Naive thymus-derived CD4-positive, alpha-beta T cell (primary cell): ENCODE measurements at places on chromosomes 5 and 9. TPM values are rescaled to one million over a fixed set of nuclear protein-coding genes. Genes with fewer than 3 reads are reported as not detected.

DNA sequence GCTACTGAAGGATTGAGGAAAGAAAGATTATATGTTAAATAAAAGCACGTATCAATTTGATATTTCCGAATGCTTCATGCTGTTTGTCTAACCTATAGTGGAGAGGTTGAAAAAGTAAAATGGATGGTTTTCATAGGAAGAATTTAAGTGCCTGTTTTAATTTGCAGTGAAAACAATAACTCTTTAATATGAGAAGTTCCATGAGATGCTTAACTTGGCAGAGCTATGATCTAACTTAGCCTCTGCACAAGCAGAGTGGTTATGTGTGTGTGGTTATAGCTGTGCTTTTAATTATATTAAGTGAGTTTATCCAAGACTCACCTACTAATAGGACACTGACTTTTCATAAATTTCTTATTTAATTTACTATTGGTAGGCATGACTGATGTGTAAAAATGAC lies 57.4 kb downstream of the AOPEP start:
- no peaks in the 10 kb centered on the region for H3K36me3 ChIP-seq
- H3K4me3 ChIP-seq: no peak overlapping the region
- no peak for DNase-seq
- H3K4me1 ChIP-seq: no peaks in the 10 kb centered on the region
- H3K27me3 ChIP-seq: no peaks in the 10 kb centered on the region
- H3K27ac ChIP-seq: no peak overlapping the region

DNA sequence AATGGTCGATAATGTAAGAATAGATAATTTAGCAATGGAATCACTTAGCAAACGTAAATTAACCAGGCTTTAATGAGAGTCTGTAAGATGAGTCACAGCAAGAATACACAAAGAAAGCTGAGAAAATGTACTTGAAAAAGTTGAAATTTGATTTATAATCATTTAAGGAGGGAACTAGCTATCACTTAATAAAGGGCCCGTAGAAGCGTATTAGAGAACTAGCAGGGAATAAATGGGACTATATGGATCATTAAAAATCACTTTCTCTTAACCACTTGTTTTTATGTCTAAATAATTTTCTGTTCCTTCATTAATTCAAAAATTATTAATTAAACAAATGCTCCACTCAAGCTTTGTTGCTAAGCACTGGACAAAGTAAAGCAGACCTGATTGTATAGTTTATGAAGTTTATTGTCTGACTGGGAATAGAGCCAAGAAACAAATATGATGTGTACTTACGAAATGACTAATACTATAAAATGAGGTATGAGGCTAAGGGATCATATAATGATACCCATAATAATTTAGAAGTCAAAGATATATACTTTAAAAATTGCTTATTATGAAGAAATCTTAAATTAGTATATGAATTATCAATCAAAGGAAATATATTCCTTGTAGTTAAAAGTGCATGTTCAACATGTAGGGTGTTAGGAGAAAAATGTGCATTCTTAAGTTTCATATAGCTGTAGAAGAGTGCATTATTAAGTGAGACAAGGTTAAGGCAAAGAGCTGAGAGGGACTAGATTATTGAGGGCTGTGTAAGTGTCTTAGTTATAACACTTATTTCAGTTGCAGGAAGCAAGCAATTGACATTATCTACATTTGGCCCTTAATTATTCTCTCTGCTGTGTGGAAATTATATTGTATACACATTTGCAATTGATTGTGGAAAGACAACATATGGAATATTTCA lies 196.8 kb downstream of the PRDM9 start:
- H3K4me3 ChIP-seq: no peak overlapping the region
- H3K27me3 ChIP-seq: no peaks in the 10 kb centered on the region
- H3K27ac ChIP-seq: no peak overlapping the region

GRCh38 chr9:95903398-95903797 lies 27.9 kb downstream of the ERCC6L2 start:
- no peak for DNase-seq
- H3K4me1 ChIP-seq: peaks cover 9% of the 10 kb centered on the region
- no peak overlapping the region for H3K27ac ChIP-seq
- H3K36me3 ChIP-seq: peaks cover 5% of the 10 kb centered on the region

DNA sequence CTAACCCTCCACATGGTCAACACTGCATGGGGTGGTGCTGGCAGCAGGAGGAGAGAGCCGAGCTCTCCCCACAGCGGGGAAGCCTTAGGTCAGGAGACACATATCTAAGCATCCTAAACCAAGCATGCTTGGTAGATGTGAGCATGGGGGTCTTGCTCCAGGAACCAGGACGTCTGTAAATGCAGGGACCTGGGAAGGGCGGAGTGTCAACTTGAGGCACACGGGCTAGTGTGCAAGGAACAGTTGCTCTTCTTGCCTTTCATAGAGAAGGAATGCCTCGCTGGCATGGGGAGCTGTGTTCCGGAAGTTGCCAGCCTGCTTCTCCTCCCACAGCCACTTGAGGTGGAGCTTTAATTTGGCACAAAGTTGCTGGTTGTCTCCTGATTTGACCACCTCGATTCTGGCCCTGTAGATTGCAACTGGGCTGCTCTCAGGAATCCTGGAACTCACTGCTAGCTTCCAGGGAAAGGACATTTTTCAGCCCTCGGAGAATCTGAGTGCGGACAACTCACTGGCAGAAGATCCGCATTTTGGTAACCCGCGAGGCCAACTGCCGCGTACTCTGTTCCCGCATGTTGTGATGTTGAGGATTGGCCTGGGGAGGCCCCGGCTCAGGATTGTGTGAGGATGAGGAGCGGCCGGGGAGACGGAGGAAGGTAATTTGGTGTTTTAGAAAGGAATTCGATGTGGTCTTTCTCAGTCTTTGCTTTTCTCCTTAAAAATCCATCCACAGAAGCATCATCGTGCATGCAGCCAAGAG lies 370.3 kb upstream of the IRX1 start:
- DNase-seq: no peak
- H3K27ac ChIP-seq: no peak overlapping the region
- no peak overlapping the region for H3K4me3 ChIP-seq
- no peaks in the 10 kb centered on the region for H3K4me1 ChIP-seq

GRCh38 chr5:113526421-113526820 lies 12.9 kb downstream of the YTHDC2 start:
- H3K4me3 ChIP-seq: no peak overlapping the region
- no peak overlapping the region for H3K27ac ChIP-seq
- no peak for DNase-seq
- peaks cover 17% of the 10 kb centered on the region for H3K4me1 ChIP-seq

- DNase-seq: no peak
- H3K27me3 ChIP-seq: no peaks in the 10 kb centered on the region
- no peak overlapping the region for H3K4me3 ChIP-seq
- H3K27ac ChIP-seq: no peak overlapping the region
- H3K4me1 ChIP-seq: no peaks in the 10 kb centered on the region
Observed at GRCh38 chr5:111932628-111933027, 175.6 kb upstream of the NREP start.

DNA sequence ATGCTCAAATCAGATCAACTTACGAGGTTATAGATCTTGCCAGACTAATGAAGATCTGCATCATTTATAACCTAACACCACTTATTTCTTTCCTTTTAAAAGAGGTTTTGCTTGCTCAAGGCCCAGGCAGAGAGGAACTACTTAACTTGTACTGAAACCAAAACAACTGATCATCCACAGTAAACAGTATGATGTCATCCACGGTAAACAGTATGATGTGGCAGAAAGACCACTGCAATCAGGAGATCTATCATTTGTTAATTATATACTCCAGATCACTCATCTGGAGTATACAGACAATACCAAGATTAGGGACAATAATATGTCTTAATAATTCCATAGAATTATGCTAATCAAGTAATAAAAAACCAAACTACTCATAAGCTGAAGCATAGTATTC lies 116.8 kb downstream of the ADAMTS6 start:
- no peak for DNase-seq
- H3K27me3 ChIP-seq: no peaks in the 10 kb centered on the region
- H3K27ac ChIP-seq: no peak overlapping the region
- no peak overlapping the region for H3K4me3 ChIP-seq
- H3K36me3 ChIP-seq: no peaks in the 10 kb centered on the region

DNA sequence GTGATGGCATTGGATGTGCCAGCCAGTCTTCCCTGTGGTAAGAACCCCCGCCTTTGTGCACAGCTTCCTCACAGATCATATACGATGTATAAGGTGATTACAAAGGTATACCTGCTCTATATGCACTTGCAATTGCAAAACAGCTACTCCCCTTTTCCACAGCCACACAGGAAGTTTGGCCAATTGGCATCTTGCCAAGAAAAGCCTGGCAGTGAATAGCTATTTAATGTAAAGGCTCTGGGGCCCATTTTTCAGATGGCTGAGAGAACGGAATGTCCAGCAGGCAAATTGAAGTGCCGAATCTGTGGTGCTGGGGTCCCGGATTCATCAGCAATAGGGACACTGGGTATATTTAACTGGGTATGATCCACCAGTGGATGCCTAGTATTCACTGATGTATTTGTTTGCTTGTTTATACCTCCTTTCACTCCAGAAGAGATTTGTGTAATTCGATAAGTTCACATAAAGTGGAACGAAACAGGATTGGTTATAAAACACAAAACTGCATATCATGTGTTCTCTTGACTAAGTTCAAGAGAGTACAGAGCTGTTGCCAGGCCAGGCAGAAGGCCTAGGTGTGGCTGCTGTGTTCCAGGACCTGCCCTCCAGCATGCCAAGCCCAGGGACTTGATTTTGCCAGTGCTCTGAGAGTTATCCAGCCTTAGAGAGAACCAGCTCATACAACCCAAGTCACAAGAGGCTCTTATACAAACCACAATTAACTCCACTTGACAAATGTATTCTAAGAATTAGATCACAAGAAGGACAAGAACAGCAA lies 27.7 kb upstream of the GABRP start:
- no peak overlapping the region for H3K27ac ChIP-seq
- DNase-seq: no peak
- H3K4me3 ChIP-seq: no peak overlapping the region
- no peaks in the 10 kb centered on the region for H3K36me3 ChIP-seq
- H3K4me1 ChIP-seq: no peaks in the 10 kb centered on the region
- no peaks in the 10 kb centered on the region for H3K27me3 ChIP-seq

- no peak for DNase-seq
- H3K27ac ChIP-seq: no peak overlapping the region
- no peaks in the 10 kb centered on the region for H3K36me3 ChIP-seq
- no peaks in the 10 kb centered on the region for H3K27me3 ChIP-seq
- peaks cover 6% of the 10 kb centered on the region for H3K4me1 ChIP-seq
Observed at GRCh38 chr5:138753794-138754698, 821 bp downstream of the CTNNA1 start.

- no peaks in the 10 kb centered on the region for H3K27me3 ChIP-seq
- H3K27ac ChIP-seq: no peak overlapping the region
- DNase-seq: no peak
- H3K36me3 ChIP-seq: no peaks in the 10 kb centered on the region
- no peaks in the 10 kb centered on the region for H3K4me1 ChIP-seq
- no peak overlapping the region for H3K4me3 ChIP-seq
Observed at GRCh38 chr9:72338631-72339030, 26.4 kb downstream of the ZFAND5 start.

DNA sequence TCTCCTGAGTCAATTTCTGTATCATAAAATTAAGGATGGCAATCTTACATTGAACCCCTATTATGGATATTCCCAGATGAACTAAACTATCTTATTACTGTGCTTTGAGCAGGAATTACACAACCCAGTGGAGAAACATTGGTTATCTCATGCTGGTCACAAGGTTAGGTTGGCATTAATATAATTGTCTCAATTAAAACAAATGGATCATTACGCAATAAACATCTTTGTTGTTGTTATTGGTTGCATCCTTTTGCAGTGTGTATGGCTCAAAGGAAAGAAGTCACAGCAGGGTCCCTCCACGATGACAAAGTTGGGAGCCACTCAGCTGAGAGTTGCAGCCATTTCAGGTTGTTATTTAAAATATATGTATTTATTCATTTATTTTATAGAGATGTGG lies 297.0 kb upstream of the KLF4 start:
- H3K36me3 ChIP-seq: no peaks in the 10 kb centered on the region
- no peaks in the 10 kb centered on the region for H3K27me3 ChIP-seq
- DNase-seq: no peak

GRCh38 chr5:17187786-17188170 lies 29.7 kb upstream of the BASP1 start:
- H3K4me3 ChIP-seq: no peak overlapping the region
- H3K27me3 ChIP-seq: no peaks in the 10 kb centered on the region
- no peaks in the 10 kb centered on the region for H3K36me3 ChIP-seq
- DNase-seq: no peak
- H3K4me1 ChIP-seq: no peaks in the 10 kb centered on the region

- DNase-seq: no peak
- no peaks in the 10 kb centered on the region for H3K27me3 ChIP-seq
- H3K36me3 ChIP-seq: no peaks in the 10 kb centered on the region
- H3K4me3 ChIP-seq: no peak overlapping the region
- H3K4me1 ChIP-seq: no peaks in the 10 kb centered on the region
- no peak overlapping the region for H3K27ac ChIP-seq
Observed at GRCh38 chr5:17182494-17182893, 34.9 kb upstream of the BASP1 start.

DNA sequence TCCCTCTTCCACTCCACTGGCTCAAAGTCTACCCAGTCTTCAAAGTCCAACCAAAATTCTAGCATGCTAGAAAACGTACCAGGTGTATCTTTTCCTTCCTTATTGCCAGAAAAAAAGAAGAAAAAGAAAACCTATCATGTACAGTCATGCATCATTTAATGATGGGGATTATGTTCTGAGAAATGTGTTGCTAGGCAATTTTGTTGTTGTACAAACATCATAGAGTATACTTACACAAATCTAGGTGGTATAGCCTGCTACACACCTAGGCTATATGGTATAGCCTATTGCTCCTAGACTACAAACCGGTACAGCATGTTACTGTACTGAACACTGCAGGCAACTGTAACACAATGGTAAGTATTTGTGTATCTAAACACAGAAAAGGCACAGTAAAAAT lies 104.8 kb downstream of the SREK1 start:
- no peak overlapping the region for H3K27ac ChIP-seq
- no peaks in the 10 kb centered on the region for H3K36me3 ChIP-seq
- H3K4me1 ChIP-seq: no peaks in the 10 kb centered on the region
- no peak overlapping the region for H3K4me3 ChIP-seq
- DNase-seq: no peak

- no peaks in the 10 kb centered on the region for H3K36me3 ChIP-seq
- no peaks in the 10 kb centered on the region for H3K4me1 ChIP-seq
- no peak overlapping the region for H3K27ac ChIP-seq
- no peak overlapping the region for H3K4me3 ChIP-seq
- DNase-seq: no peak
Observed at GRCh38 chr5:168366116-168366515, 74.7 kb downstream of the WWC1 start.

- no peaks in the 10 kb centered on the region for H3K4me1 ChIP-seq
- no peaks in the 10 kb centered on the region for H3K36me3 ChIP-seq
- no peaks in the 10 kb centered on the region for H3K27me3 ChIP-seq
Observed at GRCh38 chr9:124733964-124734740, 37.0 kb downstream of the NR6A1 start.

The ORM2 gene
- polyA plus RNA-seq: not detected

The LHX3 gene
- not detected for polyA plus RNA-seq

The PTGDS gene
- polyA plus RNA-seq: not detected

The KLHL3 gene
- 4.6 TPM for polyA plus RNA-seq

The PCDHA5 gene
- polyA plus RNA-seq: not detected

The HRH2 gene
- polyA plus RNA-seq: 5.0 TPM
